SIG-M5 (cell line): ENCODE measurements at places on chromosomes 11 and 22.

DNA sequence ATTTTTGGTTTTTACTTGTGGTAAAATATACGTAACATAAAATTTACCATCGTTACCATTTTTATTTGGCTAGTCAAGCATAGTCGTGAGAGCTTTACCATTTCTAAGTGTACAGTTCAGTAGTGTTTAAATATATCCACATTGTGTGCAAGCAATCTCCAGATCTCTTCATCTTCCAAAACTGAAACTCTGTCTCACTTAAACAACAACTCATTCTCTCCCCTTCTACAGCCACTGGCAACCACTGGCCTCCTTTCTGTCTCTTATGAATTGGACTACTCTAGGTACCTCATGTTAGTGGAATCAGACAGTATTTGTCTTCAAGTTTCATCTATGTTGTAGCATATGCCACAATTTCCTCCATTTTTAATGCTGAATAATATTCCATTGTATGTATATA lies 37.4 kb downstream of the SMC1B start:
- no peak for DNase-seq

- no peak for DNase-seq
Measured at GRCh38 chr11:119730789-119731386, 1.9 kb upstream of the NECTIN1 start.

GRCh38 chr11:69496202-69496557 lies 14.7 kb downstream of the LINC01488 start:
- DNase-seq = no peak

DNA sequence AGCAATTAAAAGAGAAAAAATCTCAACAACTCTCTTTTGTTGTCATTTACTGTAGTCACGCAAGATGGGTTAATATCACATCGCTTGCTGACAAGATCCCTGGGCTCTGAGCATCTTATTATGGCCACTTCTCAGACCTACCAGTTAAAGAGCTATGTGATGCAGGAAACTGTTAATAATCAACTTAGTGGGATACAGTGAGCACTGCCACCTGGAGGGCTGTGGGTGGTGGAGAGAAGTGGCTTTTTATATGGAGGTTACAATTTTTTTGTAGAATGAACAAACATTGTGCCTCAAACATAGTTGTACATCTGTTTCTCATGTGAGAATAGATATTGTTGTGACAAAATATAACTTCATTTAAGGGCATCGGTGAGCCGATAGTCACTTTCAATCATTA lies 181.0 kb downstream of the TENM4 start:
- DNase-seq = no peak

- DNase-seq = no peak
Measured at GRCh38 chr11:34783816-34784317, 132.3 kb downstream of the APIP start.

GRCh38 chr11:123650901-123651300 lies 3.5 kb downstream of the SCN3B start:
- DNase-seq = no peak

- no peak for DNase-seq
Measured at GRCh38 chr11:71251761-71252268, 562 bp downstream of the SHANK2 start.

- DNase-seq = no peak
Measured at GRCh38 chr11:110455718-110456117, 26.0 kb downstream of the FDX1 start.

DNA sequence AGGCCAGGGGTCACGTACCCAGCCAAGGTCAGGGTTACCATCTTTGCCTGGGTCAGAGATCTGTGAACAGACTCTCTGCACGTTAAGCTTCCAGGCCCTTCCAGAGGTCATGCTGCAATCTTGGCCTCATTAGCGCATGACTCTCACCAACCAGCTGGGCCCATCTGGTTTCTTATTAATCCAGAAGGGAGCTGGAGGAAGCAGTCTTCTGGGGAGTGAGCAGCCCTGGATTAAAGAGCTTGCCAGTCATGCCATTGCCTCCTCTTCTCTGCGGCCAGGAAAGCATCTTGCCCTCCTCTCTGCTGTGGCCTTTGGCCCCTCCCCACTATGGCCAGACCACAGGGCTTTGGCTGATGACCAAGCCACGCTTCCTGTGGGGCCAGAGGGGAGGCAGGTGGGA lies 57.4 kb downstream of the CHST1 start:
- no peak for DNase-seq

GRCh38 chr11:79768343-79768742 lies 327.5 kb upstream of the TENM4 start:
- no peak for DNase-seq

DNA sequence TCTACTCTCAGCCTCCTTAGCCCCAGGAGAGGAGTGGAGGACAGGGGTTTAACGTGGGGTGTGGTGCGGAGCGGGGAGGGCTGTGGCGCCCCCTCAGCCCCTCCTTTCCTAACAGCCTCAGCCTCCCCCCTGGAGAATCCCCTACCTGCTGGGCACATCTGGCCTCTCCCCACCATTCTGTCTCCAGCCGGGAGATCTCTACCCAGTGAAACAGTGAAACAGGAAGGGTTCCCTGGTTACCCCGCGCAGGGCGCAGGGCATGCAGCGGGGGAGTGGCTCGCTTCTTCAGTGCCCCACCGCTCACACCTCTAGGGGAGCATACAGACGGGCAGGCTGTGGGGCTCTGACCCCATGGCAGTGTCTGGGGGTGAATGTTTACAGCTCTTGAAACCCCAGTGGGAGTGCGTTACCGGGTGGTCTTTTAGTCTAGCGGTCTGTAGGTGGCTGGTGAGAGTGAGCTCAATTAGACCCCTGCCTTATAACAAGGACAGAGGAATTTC lies 54.7 kb upstream of the CCDC188 start:
- DNase-seq = no peak

- no peak for DNase-seq
Measured at GRCh38 chr11:122050021-122050690, 65.9 kb downstream of the BLID start.

GRCh38 chr11:57653163-57653562 lies 3.5 kb upstream of the YPEL4 start:
- no peak for DNase-seq
